ENCODE measurements at places on chromosomes 7 and 10.

GRCh38 chr10:73867126-73867807 is 7.1 kb downstream of the CAMK2G start:
- DNase-seq: no peak

- no peak for DNase-seq
Observed at GRCh38 chr10:31697271-31698180, 231.1 kb downstream of the ARHGAP12 start.

- no peak for DNase-seq
Observed at GRCh38 chr10:111648046-111648445, 535.5 kb downstream of the GPAM start.

GRCh38 chr7:54701982-54702381 is 57.0 kb downstream of the SEC61G start:
- no peak for DNase-seq

GRCh38 chr7:92560602-92561001 is 29.6 kb downstream of the FAM133B start:
- no peak for DNase-seq

- no peak for DNase-seq
Observed at GRCh38 chr7:99617192-99617781, 541 bp downstream of the ZSCAN25 start.

GRCh38 chr10:23656735-23657134 is 217.9 kb downstream of the OTUD1 start:
- no peak for DNase-seq

- DNase-seq: no peak
Observed at GRCh38 chr10:80464557-80465450, 10.7 kb downstream of the TSPAN14 start.

GRCh38 chr10:71081912-71082311 is 130.5 kb upstream of the UNC5B start:
- DNase-seq: no peak

DNA sequence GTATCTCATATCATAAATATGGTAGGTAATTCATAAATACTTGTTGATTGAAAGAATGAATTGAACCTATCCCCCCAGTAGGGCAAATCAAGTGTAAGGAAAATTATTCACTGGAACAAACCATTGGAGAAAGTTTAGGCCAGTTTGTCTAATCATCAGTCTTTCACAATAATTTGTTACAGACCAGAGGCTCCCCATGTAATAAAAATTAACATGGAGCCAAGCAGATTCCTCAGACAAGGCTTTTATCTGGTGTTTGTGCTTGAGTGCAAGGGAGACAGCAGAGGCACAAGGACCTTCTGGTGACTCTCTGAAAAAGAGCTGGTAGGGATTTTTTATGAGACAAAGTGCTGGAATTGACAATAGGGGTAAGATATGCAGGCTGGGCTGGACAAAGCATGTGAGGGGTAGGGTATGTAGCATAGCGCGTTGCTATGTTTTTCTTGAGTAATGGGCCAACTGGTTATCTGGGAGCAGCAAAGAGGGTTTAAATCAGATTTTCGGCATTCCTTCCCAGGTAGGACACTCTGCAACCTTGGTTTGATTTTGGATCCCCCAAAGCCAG is 7.8 kb upstream of the PANK1 start:
- no peak for DNase-seq

GRCh38 chr7:101171442-101171837 is 6.1 kb upstream of the VGF start:
- no peak for DNase-seq

- DNase-seq: peak; percentile 30
Observed at GRCh38 chr7:24907311-24907886, 72.6 kb downstream of the OSBPL3 start.

DNA sequence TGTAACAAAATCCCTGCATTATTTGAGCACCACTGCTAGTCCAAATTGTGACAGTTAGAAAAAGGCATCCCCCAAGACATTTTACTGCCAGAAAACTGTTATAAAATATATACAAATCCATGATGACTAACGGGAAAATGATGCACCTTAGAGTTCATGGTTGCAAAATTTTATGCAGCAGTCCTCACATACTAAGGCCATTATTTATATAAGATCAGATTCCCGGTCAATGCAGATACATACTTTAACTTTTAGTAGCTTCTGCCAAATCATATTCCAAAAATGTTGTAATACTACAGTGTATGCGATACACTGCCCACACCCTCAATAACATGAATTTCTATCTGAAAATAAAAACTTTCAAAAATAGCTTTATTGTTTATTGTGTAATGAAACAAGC is 239.9 kb upstream of the ZNF32 start:
- DNase-seq: no peak

DNA sequence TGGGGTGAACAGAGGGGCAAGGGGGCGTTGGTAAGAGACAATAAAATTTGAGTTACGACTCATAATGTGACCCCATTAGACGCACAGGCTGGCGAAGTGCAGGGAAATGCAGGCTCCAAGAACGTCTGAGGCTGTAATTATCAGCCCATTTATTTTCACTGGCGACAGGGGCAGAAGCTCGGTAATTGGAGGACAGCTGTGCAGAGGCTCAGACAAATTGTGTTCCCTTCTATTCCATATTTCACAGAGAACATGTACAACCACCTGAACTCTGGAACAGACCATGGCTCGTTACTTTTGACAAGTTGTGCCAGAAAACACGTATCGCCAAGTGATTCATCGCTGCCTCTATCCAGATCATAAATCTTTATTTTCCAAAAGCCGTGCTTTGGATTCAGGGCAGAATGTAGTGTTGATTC is 137.3 kb upstream of the FRMD4A start:
- DNase-seq: no peak

DNA sequence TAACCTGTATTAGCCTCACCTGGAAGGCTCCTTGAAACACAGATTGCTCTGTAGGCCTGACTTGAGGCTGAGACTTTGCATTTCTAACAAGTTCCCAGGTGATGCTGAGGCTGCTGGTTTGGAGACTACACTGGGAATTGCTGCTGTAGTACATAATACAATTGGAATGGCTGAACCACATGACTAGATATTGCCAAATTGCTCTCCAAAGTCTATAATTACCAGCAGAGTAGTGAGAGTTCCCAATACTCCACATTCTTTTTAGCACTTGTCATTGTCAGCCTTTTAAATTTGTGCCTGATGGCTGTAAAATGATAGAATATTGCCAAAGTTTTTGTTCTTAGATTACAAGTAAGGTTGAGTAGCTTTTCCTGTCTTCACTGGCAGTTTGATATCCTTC is 39.9 kb downstream of the PLEKHA8 start:
- DNase-seq: no peak

DNA sequence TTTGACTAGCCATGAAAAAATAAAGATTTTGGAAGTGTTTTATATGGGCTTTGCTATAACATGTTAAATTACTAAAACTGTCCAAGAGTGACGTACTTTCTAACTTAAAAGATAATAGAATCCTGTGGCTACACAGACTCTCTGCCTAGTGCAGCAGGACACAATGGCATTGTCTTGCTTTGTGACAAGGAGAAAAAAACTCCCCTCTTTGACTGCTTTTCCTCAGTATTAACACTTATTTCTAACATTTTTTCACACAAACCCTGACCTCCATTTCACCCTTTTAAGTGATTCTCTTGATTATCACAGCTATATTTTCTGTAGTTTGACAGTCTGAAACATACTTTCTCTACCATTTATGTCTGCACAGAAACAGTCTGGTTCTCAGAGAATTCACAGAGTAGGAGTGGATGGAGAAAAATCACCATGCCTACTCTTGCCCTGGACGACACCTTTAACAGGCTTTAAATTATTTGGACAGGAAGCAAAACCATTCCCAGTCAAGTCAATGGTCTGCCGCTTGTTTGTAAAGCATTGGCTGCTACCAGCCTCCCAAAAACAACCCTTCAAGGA is 336.3 kb upstream of the SMIM30 start:
- no peak for DNase-seq
